ENCODE measurements at places on chromosomes 4 and X.

GRCh38 chr4:21792736-21793135 is 155.8 kb downstream of the KCNIP4 start:
- DNase-seq = no peak

GRCh38 chrX:119273420-119274192 is 37.5 kb downstream of the PGRMC1 start:
- DNase-seq = no peak

DNA sequence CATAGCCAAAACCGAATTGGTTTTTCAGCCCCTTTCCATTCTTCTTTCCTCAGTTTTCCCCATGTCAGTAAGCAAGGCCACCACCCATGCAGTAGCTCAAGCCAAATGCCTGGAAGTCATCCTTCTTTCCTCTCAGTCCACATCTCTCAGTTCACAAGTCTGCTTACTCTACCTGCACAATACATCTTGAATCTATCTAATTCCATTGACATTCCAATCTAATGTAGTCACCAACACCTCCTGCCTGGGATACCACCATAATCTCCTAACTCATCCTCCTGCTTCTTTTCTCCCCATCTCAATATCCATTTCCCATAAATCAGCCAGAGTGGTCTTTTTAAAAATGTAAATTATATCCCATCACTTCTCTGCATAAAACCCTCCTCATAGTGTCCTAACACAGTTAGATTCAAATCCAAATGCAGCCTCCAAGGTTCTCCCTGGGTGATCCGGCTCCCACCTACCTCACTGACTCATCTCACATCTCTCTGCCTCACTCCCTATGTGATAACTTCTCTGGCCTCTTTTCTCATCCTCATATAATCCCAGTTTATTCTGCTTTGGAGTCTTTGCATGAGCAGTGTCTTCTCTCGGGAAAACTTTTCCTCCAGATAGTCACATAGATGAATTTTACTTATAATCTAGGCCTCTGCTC is 26.9 kb downstream of the KCNIP4 start:
- no peak for DNase-seq

DNA sequence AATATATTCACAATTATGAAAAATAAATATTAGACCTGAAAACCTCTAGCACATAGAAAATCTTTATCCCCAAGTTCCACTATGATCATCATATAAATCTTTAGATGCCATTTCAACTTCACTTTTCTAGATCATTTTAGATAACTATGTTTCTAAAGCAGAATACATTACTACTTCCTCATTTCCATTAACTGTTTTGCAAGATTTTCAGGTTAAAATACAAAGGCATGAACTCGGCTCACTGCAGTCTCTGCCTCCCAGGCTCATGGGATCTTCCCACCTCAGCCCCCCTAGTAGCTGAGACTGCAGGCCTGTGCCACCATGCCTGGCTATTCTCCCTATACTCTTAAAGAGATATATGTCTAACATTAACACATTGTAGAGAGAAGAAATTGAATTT is 1365.9 kb upstream of the AGA start:
- no peak for DNase-seq

- no peak for DNase-seq
These were observed 51.4 kb downstream of the OTC start for GRCh38 chrX:38403834-38404233.
